ENCODE measurements at places on chromosomes 4 and X.

- no peak for DNase-seq
Observed at GRCh38 chr4:38780833-38781484, 1.8 kb downstream of the TLR10 start.

GRCh38 chr4:112523008-112523721 lies 7.2 kb upstream of the NEUROG2 start:
- peak; percentile 29 for DNase-seq

DNA sequence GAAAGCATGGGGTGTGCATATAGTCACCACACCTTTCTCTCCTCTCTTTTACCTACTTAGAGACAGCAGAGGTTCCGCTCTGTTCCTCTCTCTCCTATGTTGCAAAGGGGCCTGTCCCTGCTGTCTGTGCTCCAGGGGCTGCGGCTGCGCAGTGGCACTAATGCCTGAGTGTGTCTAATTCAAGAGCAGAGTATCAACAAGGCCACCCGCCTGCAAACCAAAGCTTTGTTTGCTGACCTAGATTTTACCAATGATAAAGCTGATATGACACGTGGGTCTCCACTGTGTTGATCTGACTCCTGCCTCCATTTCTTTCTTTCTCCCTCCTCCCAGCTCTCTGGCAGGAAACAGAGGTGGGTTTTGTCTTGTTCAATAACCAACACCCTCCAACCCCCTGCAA lies 74.9 kb downstream of the NSG1 start:
- DNase-seq, result peak; percentile 62

DNA sequence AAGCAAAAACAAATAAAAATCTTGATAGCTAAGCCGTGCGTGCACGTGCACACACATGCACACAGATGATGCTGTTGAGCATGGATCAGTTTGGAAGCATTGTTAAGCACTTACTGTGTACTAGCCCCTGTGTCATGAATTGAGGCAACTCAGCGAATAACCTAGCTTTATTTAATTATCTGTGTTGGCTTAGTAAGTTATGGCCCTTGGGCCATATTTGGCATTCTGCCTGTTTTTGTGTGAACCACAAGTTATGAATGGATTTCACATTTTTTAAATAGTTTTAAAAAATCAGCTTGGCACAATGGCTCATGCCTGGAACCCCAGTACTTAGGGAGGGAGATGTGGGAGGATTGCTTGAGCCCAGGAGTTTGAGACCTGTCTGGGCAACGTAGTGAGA lies 113.6 kb upstream of the CBLL2 start:
- no peak for DNase-seq

DNA sequence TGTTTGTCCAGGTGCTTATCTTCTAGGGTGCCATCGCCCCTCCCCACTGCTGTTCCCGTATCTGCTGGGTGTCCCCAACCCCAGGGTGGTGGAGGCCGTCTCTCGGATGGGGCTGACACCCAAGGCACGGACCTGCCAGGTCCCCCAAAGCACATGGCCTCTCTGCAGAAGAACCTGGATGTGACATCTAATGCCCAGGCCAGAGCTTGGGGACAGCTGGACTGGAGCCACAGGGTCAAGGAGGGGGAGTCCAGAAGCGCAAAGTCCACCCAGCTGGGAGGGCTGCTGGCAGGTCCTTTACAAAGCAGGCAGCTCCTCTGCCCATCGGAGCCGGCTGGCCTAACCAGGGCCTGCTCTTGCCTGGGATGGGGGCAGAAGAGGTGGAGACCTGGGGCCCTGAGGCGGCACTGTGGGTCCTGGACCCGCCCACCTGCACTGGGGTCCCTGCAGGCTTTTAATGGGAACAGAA lies 751 bp upstream of the DOK7 start:
- DNase-seq, result no peak
